CD4-positive, alpha-beta T cell treated with Interleukin-6 for 4 hours (primary cell): ENCODE measurements at places on chromosomes 2 and 18.
A peak's percentile ranks its signal among the peaks of the same experiment; 100 is the strongest.

GRCh38 chr2:202842690-202843089, 28.9 kb downstream of the ICA1L start:
- no peak for DNase-seq

DNA sequence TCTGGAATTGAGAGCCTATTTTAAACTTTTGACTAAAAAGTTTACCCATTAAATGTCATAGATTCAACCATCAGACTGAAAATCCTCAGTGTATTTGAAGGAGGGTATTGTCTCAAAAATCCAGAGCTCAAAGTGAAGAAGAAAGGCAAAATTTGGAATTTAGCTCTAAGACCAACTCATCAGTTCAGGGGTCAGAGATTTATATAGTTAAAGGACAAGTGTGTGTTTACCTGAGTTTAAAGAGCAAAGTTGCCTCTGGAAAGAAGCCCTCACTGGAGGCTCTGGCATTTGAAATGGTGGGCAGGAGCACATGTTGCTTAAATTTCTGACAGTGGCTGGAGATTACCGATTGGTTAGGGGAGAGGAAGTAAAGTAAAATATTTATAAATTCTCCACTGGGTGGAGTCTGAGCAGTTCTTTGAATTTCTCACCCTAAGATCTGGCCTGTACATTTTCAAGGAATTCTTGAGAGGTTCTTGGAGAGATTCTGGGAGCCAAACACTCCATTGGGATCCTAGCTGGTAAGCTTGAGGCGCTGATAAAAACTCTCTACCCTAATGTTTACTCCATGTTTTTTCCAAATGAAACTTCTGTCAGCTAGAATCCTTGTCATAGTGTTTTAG, at the start of gene KYNU:
TSS of gene KYNU (plus strand) at position 449 of the 623 bp plus-strand sequence. CDS start 7,704 bp downstream, outside the sequence.
- DNase-seq, result no peak

DNA sequence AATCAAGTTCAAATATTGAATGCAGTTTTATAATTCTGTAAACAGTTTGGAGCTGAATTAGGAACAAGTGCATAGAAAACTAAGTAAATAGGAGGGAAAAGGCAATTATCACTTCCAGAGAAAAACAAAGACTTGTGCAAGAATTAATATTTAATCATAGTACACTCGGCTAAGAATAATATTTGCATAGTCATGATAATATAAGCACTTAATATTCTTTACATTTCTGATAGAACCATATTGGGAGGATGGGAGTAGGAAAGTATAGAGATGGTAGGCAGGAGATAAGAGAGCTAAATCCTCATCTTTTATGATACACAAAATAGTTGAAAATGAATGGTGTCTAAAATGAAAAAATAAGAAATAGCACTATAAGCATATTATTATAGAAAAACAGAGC, 27.4 kb upstream of the TNFAIP6 start:
- DNase-seq, result no peak

DNA sequence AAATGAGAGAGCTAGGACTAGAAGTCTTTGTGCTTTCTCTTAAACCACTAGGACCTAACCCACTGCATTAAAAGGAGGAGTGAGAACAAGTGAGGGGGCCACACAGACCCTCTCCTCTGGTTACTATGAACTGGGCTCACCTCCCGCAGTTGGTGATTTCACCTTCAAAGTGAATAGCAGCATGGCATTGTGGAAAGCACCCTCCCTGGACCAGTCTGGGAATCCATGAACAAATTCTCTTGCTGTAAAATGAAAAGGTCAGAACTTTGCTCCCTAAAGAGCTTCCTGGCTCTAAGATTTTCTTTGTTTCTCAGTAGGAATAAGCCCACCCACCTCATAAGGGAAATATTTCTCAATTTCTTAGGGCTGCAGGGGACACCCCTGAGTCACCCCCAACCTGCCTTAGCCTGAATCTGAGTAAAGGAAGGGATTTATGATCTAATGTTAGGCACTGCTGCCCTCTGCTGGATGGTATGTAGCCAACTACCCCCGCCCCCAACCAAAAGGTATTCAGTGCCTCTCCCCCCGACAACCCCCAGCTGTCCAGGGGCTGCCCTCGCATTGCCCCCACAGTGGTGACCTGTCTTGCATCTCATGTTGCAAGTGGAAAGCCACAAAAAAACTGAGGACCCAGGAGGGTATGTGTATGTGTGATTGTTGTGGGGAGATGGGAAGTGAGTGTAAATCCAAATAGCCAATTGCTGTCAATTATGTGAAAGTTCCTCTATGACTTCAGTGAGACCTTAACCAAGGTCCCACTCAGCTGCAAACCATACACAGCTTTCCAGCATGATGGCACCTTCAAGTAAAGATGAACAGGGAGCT, 230.9 kb upstream of the SLC14A2 start:
- peak; percentile 21 for DNase-seq
